ENCODE measurements at places on chromosomes 6 and 20.
A peak's percentile ranks its signal among the peaks of the same experiment; 100 is the strongest.

GRCh38 chr6:152682141-152682540 is 15.6 kb upstream of the MYCT1 start:
- no peak for DNase-seq

DNA sequence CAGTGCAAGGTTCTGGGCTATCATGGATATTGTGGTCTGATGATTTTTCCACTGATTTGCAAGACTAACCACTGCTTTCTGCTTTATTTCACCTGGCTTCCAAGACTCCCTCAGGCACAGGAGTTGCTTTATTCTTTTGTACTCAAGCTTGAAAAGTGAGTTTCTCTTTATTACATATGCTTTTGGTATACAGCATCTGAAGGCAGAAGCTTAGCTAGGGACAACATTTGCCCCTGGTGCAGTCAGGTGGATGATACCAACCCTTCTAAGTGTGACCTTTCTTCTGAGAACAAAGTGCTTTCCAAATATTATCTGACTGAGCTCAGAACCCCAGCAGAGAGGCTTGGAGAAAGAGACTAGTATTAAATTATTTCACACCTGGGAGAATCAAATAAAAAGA is 94.0 kb upstream of the PHACTR1 start:
- no peak for DNase-seq

DNA sequence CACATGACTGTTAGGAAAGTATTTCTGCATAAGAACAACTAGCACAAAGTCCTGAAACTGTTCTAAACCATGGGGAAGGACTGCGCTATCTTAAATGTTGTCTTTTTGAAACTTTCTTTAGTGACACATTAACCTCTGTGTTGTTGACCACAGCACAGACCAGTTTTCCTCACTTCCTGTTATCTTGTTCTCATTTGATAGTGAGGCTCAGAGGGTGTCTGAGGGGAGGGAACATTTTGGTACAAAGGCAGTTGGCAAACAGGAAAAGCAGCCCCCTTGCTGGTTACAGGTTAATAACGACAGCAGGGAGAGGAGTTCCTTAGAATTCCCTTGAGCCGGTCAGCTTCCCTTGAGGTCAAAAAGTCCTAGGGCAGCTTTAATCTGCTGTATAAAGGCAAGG is 143.5 kb upstream of the BMP2 start:
- DNase-seq, result no peak

- no peak for DNase-seq
Measured at GRCh38 chr6:32922083-32922482, 18.7 kb downstream of the HLA-DMB start.

- DNase-seq, result peak; percentile 80
Measured at GRCh38 chr6:14129575-14129974, 12.0 kb downstream of the CD83 start.

- no peak for DNase-seq
Measured at GRCh38 chr20:50093240-50093639, 19.7 kb downstream of the UBE2V1 start.

GRCh38 chr6:25623065-25623464 is 28.9 kb upstream of the SCGN start:
- DNase-seq, result peak; percentile 52

GRCh38 chr6:57162516-57162915 is 9.6 kb upstream of the BAG2 start:
- DNase-seq, result no peak

DNA sequence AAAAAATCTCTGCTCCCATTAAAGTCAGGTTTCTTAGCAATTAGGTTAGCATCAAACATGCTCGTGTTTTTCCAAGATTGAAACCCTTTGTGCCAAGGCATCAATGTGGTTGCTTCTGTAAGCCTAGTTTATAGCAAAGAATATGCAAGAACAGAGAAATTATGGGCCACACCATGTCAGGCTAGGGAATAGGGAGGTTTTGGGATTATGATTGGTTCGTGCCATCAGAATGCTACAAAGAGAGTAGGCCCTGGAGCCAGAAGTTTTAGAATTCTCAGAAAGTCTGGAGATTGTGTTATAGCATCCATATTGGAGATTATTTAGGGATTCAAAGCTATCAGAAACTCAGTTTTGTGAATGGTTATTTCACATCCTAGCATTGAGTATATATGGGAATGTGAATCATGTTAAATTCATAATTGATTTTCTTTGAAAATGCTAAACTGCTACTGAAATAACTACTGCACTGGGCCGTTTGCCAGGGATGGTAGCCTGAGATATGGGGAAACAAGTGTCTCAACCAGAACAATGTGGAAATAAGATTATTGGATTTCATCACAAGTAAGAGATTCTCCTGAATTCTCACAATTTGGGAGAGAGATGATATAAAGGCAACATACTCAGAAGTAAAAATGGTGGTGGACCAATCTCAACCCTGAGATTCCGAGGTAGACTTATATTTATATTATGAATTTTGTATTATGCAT is 45.3 kb downstream of the ZNF292 start:
- no peak for DNase-seq

DNA sequence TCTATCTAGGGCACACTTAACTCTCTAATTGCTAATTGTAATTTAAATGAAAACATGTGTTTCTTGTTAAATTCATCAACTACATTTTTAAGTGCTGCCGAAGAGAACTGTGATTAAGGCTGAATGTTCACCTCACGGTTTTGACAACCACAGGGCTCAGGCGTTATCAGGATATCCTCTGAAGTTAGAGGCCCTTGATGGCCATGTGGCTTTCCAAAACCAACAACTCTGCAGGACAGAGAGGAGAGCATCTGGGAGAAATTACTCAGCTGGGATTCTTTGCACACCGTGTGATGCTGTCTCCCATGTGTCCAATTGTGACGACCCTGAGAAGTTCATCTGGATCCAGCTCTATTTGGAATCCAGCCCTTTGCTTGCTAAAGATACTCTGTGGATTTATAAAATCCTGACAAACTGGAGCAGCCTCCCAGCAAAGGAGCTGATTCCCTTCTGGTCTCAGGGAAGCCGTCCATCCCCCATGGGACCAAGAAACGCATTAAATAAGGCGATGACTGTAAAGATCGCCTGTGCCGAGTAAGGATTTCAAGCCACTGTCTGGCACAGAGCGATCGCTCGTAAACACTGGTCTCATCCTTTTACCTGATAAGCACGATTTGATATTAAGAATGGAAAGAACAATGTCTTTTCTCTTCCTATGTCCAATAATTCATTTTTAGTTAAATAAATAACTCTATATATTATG is 401.1 kb downstream of the CD83 start:
- peak; percentile 31 for DNase-seq
